AG09319 (cell line): ENCODE measurements at places on chromosomes 12 and 14.

DNA sequence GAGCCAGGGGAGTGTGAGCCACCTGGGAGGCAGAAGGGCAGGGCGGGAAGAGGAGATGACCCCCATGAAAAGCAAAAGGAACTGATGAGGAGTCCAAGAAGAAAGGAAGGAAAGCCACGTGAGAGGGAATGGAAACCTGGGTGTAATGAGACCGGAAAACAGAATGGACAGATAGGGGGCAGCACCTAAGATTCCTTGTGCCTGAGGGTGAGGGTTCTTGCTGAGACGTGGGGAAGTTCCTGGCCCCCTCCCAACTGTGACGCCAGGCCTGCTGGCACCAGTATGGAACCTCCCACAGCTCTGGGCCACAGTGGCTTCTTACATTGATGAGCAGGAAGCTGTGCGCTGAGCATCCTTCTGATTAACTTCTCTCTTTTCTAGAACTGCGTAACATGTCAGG, 30.8 kb downstream of the TTC7B start:
- DNase-seq, result no peak

- DNase-seq, result no peak
Measured at GRCh38 chr14:68574461-68574860, 218.4 kb downstream of the ZFP36L1 start.

GRCh38 chr14:64447876-64448670, 17.2 kb upstream of the AKAP5 start:
- no peak for DNase-seq

- no peak for DNase-seq
Measured at GRCh38 chr14:40463886-40464285, 1031.7 kb upstream of the FBXO33 start.

GRCh38 chr12:87883806-87884205, 145.4 kb downstream of the C12orf50 start:
- no peak for DNase-seq

GRCh38 chr12:124608450-124608870, 41.0 kb upstream of the NCOR2 start:
- DNase-seq, result no peak

GRCh38 chr12:104215638-104216297, at the start of gene TXNRD1:
Gene TXNRD1, plus strand, starts transcription at chr12:104215779. Its CDS starts 24 bp downstream, at chr12:104215803.
- DNase-seq, result peak; percentile 27

DNA sequence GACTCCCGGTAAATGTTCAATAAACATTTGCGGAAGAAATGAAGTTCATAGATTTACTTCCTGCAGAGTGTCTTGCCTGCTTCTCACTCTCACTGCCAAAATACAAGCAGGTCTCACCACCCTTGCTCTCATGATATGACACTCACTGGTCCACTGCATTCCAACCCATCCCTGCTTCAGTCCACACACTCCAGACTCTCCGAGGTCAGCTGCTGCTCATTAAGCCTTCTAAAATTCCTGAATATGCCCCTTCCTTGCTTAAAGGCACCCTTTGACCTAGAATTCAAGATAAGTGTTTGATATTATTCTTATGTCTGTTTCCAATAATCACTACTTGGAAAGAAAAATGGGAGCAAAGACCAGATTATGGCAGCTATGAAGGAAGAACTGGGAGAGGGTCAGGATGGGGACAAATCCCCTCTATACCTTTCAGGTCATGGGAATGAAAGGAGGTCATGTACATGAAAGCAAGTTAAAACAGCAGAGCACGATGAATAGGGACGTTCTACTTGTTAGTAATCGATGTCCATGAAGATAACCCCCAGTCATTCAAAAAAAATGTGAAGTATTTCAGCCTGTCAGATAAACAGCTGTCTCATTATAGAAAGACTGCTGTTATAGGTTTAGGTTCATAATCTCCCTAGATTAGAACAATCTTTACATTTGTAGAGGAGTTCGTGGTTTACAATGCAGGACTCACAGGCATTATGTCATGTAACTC, 10.5 kb upstream of the NID2 start:
- DNase-seq, result no peak

GRCh38 chr12:4653257-4653656, 4.3 kb downstream of the NDUFA9 start:
- DNase-seq, result no peak

GRCh38 chr12:130880411-130880885, 8.6 kb downstream of the RAN start:
- DNase-seq, result no peak

DNA sequence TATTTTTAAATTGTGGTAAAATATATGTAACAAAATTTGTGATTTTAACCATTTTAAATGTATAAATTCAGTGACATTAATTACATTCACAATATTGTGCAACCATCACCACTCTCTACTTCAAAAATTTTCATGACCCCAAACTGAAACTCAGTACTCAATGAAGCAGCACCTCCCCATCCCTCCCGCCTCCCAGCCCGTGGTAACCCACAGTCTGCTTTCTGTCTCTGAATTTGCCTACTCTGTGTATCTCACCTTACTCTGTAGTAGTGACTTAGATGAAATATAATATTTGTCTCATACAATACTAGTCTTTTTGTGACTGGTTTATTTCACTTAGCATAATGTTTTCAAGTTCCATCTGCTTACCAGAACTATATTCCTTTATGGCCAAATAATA, 36.2 kb downstream of the EML1 start:
- no peak for DNase-seq

DNA sequence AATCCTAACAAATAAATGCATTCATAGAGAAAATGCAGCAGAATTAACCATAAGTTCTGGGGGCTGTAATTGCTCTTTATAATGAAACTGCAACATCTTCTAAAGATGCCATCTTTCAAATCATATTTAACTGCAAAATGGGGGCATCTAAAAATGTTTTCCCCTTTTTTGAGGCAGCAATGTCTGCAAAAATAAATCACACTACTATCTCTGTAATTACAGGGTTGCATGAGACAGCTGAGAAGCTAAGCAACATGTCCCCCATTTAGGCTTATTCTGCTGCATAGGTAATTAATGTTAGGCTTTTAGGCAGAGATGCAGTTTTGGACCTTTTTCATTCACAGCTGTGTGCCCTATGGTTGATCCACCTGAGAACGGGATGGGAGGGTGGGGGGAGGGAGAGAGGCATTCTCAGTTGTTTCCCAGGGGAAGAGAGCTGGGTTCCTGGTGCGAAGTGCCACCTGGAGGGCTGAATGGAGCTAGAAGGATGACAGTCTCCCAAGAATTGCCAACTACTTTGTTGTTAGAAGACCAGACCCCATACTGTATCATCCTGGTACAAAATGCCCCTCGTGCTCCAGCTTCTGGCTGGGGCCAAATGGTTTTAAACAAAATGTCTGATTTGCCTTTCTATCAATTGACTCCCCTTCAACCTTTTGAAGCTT, 154.2 kb downstream of the APAF1 start:
- no peak for DNase-seq

DNA sequence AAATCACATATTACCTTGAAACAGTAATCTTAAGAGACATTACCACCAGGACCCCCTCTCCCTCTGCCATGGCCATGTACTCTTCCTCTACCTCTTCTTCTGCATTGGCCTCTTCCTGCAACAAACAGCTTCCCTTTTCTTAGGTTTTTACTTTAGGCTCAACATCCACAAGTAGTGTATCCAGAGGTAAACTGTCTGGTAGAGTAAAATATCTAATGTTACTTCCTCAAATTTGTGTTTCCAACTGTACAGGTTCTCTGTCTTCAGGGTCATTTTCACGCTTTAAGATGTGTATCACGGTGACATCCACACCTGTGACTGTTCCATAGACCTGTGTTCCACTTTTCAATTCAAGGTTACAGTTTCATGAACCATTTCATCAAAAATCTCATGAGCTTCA, 13.4 kb downstream of the CDK17 start:
- DNase-seq, result no peak

DNA sequence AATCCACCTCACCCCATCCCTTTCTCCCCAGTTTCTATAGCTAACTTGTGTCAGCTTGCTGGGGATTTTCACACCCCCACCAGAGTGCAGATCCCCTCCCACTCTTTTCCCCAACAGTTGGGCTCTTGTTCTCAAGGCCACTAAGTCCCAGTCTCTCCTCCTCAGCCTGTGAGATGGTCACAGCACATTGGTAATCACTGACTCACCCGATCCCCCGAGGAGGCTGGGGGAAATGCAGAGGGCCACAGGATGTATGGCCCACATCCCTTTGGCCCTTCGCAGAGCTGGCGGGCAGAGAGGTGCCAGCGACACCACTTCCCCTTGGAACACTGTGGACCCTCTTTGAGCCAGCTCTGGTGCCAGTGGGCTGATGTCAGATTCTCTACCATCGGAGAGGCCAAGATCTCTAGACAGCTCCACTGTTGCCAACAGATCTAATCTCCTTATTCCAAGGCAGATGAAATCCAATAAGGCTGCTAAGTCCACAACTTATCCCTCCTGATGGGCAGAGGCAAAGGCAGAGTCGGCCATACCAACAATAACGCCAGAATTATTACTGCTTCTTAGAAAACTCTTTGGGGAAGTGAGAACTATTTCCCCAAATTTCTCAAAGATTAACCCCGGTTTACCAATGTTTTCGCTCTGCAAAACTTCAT, 1.6 kb downstream of the FMNL3 start:
- no peak for DNase-seq

DNA sequence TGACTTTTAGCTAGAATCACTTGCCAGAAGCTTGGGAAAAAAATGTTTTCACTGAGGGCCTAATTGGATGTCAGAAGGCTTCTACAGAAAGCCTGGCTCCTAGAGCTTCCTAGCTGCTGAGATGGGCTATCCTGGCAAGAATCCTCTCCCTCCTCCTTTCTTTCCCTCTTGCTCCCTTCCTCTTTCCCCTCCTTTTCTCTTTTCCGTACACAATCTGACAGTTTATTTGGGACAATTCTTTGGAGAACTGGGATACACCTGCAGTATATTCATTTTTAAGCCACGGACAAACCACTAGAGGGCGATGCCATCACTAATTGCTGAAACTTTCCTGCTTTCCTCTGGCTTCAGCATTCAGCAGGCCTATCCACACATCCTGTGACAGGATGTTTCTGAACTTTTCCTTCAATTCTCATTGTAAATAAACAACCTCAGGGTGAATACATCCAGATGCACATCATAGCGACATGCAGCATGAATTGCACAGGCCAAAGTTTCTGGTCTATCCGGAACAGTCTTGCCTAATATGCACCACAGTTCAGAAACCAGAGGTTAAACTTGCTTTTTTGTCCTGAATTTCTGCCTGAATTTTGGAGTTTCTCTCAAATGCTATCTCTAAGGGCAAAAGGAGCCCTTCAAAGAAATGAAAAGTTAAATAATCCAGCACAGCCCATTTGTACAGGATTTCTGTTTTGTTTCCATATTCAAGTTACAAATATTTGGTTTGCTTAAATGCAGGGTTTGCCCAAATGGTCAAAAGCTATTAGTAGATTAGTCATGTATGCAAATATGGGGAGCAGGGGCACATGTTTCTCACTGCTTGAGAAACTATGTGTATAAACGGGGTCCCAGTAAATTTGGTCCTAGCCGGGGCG, 142.8 kb downstream of the PAWR start:
- DNase-seq, result peak; percentile 52

GRCh38 chr14:105492031-105492970, 1.3 kb downstream of the TEDC1 start:
- no peak for DNase-seq
